Fibroblast of skin of right quadriceps (primary cell): ENCODE measurements at places on chromosomes 4 and X.

DNA sequence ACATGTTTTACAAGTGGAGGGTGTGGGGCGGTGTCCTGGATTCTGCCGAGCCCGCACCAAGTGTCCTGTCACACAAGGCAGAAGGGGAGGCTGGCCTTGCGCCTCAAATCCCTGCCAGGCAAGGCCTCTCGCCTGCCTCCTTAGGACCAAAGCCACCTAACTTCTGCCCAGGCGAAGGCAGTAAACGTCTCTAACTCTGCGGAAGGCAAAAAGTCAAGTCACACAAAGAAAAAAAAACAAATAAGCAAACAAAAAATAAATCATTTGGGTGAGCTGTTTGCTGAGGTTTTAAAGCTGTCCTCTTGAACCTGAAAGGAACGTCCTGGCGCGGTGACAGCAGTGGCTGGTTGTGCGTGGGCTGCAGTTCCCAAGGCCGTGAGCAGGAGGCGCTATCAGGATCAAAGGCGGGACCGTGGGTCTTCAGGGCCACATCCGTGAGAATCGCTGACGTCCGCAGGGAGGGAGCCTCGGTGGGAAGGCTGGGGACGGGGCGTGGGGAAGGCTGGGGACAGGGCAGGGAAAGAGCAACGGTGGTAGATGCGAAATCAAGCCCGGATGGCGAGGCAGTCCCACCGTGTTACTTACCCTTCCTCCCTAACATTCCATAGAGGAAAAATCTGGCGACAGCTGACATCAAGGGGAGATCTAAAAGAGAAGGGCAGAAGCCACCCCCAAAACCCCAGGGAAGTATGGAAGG is 99.1 kb downstream of the TRAPPC11 start:
- DNase-seq = no peak

DNA sequence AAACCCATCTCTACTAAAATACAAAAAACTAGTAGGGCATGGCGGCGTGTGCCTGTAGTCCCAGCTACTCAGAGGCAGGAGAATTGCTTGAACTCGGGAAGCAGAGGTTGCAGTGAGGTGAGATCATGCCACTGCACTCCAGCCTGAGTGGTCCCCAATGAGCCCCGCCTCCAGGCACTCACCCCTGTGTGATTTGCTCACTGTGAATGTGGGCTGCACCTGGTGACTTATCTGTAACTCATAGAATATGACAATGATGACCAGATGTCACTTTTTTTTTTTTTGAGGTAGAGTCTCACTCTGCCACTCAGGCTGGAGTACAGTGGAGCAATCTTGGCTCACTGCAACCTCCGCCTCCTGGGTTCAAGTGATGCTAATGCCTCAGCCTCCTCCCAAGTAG is 49.0 kb upstream of the HOPX start:
- no peak for DNase-seq

- no peak for DNase-seq
These were observed 226.5 kb downstream of the FBXO8 start for GRCh38 chr4:174056959-174057358.

DNA sequence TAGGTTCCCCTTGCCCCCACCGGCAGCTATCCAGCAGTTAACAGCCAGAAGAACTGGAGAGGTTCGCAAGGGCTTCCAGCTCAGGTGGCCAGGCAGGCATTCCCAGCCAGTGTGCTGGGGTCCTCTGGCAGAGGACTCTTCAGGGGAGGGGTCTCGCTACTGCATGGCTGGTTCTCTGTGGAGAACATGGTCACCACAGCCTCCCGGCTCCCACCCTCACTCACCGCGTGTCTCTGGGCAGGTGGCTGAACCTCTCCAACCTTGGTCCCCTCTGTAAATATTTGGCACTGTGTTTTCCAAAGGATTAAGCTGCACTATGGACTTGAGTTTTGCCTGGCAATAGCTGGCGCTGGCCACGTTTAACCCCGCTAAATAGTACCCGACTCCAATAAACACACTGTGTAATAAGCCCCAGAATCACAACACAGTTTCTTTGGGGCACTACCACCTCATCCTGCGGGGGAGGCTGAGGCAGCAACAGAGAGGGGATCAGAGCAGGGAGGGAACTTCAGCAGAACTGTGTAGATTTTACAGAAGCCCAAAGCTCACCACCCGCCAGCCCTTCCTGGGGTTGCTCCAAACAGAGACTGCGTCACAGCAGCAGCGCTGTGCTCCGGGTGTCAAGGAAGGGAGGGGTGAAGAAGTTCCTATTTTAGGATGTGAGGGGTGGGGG is 15.2 kb downstream of the BCOR start:
- DNase-seq = no peak

DNA sequence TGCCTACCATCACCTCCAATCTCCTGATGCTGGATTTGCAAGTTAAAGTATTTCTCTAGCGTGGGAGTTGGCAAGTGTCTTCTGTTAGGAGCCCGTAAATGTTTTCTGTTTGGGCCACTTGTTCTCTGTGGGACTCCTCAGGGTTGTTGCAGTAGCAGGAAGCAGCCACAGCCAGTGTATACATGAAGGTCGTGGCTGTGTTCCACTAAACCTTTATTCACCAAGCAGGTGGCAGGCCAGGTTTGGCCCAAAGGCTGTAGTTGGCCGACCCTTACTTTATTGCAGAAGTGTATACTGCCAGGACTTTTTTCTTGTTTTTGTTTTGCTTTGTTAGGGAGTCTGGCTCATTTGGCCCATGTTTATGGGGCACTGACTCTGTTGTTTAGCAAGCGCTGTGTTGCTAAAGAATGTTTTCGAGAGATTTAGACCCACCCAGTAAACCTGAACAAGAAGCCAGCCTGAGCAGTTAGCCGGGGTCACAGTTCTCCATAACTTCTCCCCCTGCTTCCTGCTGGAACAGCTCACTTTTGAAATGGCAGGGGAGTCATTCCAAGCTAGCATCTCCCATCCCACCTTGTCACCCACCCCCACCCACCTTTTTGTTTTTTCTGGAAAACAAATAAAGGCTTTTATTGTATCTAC is 58.8 kb downstream of the SHROOM2 start:
- no peak for DNase-seq

- no peak for DNase-seq
These were observed 15.4 kb upstream of the ZNF41 start for GRCh38 chrX:47498411-47498810.

DNA sequence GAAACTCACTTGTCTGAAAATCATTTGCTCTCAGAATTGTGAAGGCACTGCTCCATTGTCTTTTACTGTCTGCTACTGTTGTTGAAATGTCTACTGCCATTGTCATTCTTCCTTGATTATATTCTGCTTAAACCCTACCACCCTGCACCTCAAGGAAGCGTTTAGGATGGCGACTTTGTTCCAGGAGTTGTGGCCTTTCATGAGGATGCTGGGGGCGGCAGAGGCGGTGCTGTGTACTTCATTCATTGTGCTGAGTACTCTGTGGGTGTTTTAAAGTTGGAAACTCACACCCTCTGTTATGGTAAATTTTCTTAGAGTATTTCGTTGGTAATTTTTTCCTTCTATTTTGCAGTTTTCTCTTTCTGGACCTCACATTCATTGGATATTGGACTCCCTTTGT is 258.9 kb downstream of the TENM3 start:
- DNase-seq = no peak

GRCh38 chr4:340011-340410 is 2.4 kb downstream of the ZNF141 start:
- DNase-seq = no peak

DNA sequence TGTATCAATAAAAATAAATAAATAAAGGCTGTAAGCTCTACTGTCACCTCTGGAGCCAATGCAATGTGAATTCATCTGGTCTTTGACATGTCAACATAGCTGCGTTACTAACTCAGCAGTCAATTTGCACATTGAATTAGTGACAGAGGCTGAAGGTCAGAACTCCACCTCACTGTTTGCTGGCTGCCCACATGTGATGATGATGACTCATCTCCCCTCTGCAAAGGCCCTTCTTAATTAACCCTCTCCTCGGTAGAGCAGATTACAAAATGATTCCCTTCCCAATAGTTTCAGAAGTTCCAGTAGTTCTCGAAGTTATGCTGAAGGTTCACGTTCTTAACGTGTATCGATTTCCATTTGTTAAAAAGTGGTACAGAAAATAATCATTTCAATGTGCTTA is 1626.0 kb upstream of the TENM3 start:
- DNase-seq = no peak

DNA sequence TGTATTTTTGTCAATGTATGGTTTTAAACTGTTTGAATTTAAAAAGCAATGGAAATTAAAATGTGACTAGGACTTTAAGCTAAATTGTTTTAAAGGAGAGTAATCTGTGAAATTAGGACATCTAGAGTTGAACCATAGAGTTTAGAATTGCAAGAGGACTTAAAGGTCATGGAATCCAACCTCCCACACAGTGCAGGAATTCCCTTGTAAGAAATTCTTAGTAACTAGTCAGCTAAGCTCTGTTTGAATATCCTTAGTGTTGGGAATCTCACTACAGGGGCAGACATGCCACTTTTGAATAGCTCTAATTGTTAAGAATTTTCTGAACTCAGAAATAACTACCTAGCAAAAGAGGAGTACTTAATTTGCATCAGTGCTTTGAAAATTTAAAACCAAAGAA is 292.9 kb downstream of the IL1RAPL1 start:
- no peak for DNase-seq

GRCh38 chr4:56910172-56910967 is 2.7 kb downstream of the REST start:
- peak; percentile 2 for DNase-seq

DNA sequence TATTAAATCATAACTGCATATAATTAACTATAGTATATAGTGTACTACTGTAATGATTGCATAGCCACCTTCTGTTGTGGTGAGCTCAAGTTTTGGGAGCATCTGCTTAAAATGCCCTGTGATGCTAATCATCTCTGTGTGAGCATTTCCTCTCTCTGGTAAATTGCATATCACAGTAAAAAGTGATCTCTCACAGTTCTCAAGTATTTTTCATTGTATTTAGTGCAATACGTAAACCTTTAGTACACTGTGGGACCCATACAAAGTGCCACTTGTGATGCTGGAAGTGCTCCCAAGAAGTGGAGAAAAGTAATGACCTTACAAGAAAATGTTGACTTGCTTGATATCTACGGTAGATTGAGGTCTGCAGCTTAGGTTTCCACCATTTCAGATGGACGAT is 82.0 kb downstream of the WWC2 start:
- DNase-seq = no peak

GRCh38 chr4:185479507-185479971 is 8.0 kb upstream of the CCDC110 start:
- DNase-seq = no peak

GRCh38 chr4:7699031-7699430 is 240.6 kb downstream of the AFAP1 start:
- DNase-seq = peak; percentile 93

- no peak for DNase-seq
These were observed 15.9 kb upstream of the XKRX start for GRCh38 chrX:100944601-100945000.

DNA sequence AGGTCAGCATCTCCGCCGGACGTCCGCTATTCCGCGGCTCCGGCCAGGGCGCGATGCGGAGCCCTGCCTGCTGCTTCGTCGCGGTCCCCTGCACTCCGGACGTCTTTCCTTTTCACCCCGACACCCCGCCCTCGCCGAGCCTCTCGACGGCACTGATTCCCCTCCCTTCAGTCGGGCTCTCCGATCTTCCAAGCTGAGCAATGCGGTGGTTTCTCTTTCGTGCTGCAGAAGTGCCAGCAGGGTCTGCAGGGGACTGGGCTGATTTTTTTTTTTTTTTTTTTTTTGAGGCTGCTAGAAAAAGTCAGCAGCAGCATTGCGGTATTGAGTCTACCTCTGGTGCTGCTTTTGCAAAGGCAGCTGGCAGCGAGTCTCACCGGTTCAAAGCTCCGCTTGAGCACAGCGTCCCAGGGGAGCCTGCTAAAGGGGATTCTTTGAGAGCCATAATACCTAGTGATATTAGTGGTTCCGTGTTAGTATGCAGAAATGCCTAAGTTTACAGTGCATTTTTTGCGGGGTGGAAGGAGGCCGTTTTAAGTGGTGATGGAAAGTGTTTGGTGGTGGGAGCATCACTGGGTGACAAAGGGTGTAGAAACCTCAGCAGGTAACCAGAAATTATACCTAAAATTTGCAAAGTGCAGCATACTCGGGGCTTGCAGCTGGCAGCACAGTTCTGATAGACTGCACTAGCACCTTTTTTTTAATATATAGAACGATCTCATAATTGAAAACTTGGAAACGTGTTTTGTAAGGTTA is 969 bp downstream of the STIM2 start:
- DNase-seq = peak; percentile 62

DNA sequence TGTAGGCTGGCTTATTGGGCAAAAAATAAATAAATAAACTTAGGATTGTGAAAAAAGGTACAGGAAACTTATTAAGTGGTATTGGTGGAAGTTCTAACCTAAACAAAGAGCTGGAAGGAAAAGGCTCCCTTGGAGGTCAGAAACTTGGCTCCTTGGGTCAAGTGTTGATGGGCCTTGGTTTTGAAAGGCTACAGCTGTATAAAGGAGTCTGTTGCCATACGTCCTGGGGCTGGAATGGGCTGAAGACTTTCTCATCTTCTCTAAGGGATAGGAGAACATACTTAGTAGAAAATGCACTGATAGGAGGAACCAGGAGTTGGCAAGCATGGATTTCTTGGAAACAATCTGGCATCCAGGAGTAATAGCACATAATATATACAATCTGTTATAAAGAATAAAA is 56.6 kb downstream of the PDLIM5 start:
- DNase-seq = no peak

DNA sequence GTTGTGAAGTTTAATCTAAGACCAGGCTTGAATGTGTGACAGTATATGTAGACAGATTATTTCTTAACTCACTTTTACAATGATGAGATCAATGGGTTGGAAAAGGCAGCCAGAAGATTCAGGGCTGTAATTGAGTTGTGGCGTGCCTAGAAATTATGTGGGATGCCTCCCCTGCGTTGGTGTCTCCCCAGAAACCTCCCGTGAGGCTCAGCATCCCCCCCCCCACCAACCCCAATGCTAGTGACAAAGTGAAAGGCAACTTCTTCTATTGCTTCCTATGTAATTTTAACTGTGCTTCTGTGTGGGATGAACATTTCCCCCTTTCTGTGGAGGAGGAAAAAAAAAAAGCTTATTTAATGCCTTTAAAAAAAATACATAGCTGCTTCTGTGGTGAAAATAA is 297.9 kb downstream of the ARHGAP10 start:
- DNase-seq = no peak

DNA sequence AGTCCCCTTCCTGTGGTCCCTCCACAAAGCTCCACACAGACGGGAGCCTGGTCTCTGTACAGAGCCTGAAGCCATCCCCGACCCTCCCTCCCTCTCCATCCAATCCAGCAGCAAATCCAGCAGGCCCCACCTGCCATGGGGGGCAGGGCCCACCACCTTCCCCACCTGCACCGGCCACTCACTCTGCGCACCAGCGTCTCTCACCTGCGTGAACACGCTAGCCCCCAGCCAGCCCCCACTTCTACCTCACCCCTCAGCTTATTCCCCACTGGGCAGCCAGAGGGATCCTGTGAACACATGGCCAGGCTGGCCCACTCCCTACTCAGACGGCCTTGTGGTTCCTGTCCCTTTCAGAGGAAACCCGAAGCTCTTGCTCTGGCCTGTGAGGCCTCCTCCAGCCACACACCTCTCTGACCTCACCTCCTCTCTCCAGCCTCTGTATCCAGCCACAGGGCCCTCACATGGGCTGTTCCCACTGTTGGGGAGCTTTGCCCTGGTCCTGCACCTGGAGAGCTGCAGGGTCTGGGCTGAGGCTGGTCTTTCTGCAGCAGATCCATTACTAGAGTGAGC is 70.9 kb downstream of the WFS1 start:
- no peak for DNase-seq

GRCh38 chrX:102966701-102967100 is 29.6 kb downstream of the RAB40AL start:
- peak; percentile 50 for DNase-seq

GRCh38 chrX:10906866-10907265 is 204.3 kb upstream of the HCCS start:
- peak; percentile 24 for DNase-seq

GRCh38 chr4:972651-973424 is 531 bp downstream of the DGKQ start:
- no peak for DNase-seq
